ENCODE measurements at places on chromosomes 4 and X.

GRCh38 chr4:98150092-98150761, 7.0 kb upstream of the STPG2 start:
- DNase-seq: no peak

- no peak for DNase-seq
Observed at GRCh38 chr4:110702326-110702725, 79.4 kb upstream of the PITX2 start.

DNA sequence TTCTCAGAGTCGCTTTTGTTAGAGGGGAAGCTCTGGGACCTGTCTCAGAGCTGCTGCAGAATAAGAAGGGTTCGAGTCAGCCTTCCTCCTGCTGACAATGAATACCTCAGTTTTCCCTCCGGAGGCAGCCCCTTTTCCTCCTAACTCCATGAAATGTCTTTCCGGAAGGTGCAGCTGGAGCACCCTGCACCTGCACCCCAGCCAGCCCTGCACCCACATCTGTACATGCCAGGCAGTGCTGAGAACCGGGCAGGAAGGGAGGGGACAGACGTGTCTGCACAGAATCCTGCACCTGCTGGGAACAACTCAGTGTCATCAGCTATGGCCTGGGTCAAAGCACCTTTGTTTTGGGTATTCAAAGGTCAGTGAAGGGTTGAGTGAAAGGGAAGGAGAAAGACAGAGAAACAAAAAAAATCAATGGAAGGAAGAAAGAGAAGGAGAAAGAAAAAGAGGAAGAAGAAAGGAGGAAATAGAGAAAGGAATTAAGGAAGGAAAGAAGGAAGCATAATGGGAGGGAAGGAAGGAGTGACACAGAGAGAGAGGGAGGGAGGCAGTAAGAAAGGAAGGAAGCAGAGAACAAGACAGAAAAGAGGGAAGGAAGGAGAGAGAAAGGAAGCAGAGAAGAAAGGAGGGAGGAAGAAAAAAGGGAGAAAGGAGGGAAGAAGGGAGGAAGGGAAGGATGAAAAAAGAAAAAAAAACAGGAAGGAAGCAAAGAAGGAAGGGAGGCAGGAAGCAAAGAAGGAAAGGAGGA, 273.7 kb downstream of the DHRSX start:
- DNase-seq: no peak

DNA sequence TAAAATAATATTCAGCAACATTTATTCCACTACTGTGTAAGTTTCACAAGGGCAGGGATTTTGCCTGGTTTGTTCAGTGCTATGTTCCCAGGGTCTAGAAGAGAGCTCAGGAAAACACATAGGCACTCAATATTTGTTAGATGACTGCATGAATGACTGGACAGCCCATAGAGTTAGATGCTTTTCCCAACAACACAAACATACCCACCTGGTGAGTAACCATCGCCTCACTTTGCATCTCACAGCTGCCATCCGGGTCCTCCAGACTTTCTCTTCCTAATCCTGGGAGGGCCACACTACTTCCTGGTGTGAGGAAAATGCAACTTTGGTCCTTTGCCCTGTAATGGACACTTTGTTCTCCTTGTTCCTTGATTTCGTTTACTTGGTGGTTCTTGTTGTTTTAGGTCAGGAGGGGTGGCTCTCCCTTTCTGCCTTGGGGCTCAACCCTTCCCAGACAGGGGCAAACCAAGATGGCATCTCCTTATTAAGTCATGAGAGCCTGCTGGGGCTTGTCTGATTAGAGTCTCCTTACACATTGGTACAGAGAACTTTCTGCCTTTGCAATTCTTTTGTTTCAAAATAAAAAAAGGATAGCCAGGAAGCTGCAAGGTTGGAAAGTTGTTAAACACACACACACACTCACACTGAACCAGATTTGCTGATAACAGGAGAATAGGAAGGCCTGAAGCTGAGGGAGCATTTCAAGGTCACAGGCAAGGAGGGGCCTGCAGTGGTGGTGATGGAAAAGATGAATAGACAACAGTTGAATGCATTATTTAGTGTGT, 190.6 kb downstream of the MID1IP1 start:
- no peak for DNase-seq

- DNase-seq: no peak
Observed at GRCh38 chr4:185626798-185627197, 91.5 kb upstream of the PDLIM3 start.

DNA sequence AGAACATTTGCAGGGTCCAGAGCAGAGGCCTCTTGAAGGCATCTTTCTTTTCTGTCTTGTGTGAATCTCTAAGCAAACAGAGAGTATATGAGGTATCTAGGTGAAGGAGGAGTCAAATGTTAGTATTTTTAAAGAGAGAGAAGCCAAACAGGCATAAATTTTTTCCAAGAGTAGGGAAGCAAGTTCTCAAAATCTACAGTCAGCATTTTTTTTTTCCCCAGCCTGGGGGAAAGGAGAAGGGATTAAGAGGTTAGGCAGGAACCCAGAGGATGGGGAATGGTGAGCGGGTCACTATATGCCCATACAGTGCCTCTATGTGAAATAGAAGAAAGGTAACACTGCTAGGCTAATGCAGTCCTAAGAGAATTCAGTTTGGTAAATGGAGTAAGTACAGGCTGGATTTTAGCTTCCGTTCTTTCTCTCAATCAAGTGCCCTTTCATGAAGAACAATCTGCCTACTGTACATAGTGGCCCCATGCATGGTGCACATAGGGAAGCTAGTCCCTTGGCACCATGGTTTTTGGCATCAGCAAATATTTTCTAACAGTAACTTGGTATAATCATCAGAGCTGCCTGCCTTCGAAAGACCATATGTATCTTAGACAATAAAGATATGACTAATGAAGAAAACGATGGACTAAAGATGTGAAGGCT, 163.1 kb upstream of the MAB21L2 start:
- no peak for DNase-seq

DNA sequence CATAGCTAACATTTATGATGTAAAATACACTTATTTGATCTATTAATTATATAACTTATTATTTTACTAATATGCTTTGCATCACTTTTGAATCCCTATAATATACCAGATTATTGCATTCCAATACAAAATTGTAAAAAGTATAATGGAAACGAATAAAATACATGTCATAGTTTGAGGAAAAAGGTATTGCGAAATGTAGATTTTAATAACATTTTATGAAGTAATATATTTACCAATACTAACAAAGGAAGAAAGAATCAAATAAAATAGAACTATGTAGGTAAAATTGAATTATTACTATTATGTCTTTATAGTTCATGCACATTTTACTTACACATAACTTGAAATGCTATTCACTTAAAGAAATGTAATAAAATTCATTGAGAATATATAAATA, 1300.2 kb downstream of the ADGRL3 start:
- no peak for DNase-seq

DNA sequence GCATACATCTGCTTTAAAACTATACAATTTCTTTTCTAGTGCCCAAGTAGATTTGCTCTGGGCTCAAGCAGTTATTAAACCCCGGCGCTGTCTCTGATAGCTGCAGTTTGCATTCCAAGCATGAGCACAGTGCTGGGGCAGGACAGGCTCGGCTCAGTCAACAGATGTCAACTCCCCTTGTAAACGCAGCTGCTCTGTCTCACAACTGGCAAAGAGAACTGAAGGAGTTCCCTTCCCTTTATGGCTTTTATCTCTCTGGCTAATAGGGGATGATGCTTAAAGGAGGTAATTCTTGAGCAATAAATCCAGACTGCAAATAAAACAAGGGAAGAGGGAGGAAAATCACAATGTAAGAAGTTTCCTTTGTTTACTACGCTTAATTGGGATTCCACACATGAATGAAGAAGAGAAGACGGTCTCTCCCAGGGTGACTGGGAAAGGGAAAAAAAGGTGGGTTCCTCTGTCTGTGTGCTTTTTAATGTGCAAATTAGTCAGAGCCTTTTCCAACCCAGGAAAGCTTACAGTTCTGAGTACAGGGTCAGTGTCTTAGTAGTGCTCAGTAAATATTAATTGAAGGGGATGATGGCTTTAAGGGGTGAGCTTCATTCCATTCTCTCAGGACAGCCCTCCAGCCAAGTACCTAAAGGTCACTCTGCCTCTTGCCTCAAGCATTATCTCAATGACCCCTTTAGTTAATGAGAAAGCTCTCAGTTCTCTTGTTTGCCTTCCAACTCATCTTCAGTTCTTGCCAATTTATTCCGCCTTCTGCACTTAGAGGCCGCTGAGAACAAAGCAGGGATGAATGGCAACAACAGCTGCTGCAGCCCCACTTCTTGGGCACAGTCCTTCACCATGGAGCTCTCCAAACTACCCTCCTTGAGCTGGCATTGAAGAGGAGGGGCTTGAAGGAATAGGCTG, 155.7 kb upstream of the JADE1 start:
- no peak for DNase-seq

DNA sequence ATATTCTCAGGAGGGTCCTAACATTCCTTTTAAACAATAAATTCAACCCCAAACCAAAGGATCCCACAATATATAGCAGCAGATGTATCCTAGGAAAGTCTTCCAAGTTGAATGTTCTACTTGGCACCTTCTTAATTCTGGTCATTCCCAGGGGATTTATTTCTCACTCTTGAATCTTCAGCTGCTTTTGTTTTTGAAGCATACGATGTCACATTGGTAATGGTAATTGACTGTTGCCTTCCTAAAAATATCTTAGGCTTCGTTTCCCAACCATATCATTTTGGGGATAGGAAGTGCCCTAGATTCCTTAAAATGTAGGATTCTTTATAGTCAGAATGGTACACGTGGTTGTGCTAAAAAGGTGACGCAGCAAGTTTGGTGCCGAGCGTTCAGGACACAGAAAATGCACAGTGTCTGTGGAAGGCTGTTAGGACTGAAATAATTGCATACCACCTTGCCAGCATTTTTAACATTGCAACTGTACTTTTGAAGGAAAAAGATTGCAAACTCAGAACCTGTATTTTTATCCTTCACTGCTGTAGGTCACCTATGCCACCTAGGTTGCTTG, 8.1 kb downstream of the SNX25 start:
- no peak for DNase-seq

- no peak for DNase-seq
Observed at GRCh38 chr4:122847931-122848330, 21.3 kb downstream of the FGF2 start.

All from NCI-H774 (cell line).